Activated naive CD4-positive, alpha-beta T cell (primary cell): ENCODE measurements at places on chromosomes 16 and 17.

GRCh38 chr16:86427433-86427851 lies 82.9 kb upstream of the FOXF1 start:
- DNase-seq, result no peak

- DNase-seq, result no peak
Observed at GRCh38 chr16:65309354-65309753, 187.5 kb upstream of the CDH11 start.

GRCh38 chr17:1487939-1488825 lies 4.3 kb downstream of the MYO1C start:
- no peak for DNase-seq

GRCh38 chr16:61014869-61015268 lies 1021.4 kb downstream of the CDH8 start:
- DNase-seq, result no peak

DNA sequence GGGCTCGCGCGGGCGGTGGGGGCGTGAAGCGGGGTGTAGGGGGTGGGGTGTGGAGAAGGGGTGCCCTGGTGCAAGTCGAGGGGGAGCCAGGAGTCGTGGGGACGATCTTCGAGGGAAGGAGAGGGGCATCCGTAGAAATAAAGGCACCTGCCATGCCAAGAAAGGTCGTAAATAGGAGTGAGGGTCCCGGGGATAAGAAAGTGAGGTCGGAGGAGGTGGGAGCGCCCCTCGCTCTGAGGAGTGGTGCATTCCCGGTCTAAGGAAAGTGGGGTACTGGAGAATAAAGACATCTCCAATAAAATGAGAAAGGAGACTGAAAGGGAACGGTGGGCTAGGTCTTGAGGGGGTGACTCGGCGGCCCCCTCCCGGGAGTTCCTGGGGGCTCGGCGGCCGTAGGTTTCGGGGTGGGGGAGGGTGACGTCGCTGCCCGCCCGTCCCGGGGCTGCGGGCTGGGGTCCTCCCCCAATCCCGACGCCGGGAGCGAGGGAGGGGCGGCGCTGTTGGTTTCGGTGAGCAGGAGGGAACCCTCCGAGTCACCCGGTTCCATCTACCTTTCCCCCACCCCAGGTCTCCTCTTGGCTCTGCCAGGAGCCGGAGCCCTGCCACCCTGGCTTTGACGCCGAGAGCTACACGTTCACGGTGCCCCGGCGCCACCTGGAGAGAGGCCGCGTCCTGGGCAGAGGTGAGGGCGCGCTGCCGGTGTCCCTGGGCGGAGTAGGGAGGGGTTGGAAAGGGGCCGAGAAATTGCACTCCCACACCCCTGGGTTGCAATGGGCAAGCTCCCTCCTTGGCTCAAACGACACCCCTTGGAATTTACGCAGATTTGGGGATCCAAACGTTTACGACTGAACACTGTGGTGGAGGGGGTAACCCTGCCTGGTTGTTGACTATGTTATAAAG lies 888 bp downstream of the CDH1 start:
- DNase-seq, result no peak

- DNase-seq, result no peak
Observed at GRCh38 chr17:81334987-81335772, 40.1 kb upstream of the SLC38A10 start.

DNA sequence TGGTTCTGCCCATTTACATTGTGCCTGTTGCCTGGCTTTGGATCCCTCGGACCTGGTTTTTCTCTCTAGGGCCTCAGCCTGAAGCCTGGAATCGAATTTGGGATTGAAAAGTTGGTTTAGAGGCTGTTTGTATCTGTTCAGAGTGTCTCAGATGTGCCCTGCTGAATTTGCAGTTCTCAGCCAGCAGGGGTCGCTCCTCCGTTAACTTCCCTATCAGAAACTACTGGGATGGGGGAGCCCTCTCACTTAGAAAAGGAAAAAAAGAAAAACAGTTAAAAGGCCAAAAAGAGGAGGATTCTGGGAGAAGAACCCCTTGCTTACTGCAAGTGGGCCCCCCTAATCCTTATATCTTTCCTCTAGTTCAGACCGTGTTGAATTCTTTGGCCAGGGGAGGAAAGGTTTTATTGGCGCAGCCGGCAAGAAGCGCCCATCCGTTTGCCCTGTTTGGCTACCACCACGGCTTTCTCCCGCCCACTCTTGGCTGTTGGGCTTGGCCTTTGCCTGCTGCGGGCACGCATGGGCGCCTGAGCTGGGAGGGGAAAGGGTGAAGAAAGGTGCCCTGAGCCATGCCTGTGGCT lies 8.7 kb downstream of the FZD2 start:
- no peak for DNase-seq

DNA sequence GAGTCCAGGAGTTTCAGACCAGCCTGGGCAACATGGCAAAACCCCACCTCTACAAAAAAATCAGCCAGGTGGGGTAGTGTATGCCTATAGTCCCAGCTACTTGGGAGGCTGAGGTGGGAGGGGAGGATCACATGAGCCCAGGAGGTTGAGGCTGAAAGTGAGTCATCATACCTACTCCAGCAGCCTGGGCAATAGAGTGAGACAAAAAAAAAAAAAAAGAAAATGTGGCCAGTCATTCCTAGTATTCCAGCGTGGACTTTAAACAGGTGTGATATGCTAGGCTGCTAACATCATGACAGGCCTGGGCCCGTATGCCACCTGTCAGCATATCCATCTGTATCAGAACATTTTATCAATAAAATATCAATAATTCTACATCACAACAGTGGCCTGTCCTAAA lies 143.3 kb downstream of the AATF start:
- no peak for DNase-seq

GRCh38 chr16:89722392-89723278 lies 1.3 kb downstream of the ZNF276 start:
- DNase-seq, result peak; percentile 68

DNA sequence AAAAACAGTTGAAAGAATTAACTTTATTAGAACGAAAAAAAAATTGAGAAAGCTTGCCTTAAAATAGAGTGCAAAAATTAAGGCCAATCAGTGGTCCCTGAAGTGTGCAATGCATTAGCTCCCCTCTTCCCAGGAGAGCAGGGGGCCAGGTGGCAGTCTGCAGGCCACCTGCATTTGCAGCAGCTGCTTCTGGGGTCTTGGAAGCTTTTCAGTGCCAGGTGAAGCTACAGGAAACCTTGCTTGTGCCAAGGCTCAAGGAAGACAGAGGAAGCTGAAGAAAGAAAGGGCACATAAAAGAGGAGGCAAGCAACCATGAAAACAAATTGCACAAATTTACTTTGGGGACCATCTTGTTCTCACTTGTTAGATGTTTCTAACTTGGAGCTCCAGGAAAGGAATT lies 50.5 kb upstream of the MTMR4 start:
- DNase-seq, result no peak

DNA sequence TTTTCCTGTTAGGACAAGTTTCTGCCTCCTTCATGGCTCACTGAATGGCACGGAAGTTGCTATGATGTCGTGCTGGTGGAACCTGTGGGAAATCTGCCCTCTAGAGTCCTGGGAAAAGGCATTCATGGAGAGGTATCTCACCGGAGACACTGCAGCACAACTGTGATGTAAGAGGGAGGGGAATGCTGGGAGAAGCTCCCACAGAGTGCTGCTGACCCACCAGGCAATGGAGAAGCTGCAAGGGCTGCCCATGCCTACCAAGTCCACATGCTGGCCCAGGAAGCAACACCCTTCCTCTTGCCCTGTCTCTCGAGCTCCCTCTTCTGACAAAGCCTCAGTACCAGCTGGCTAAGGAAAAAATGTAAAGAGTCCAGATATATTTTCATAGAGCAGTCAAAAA lies 45.2 kb upstream of the SLC5A11 start:
- no peak for DNase-seq

DNA sequence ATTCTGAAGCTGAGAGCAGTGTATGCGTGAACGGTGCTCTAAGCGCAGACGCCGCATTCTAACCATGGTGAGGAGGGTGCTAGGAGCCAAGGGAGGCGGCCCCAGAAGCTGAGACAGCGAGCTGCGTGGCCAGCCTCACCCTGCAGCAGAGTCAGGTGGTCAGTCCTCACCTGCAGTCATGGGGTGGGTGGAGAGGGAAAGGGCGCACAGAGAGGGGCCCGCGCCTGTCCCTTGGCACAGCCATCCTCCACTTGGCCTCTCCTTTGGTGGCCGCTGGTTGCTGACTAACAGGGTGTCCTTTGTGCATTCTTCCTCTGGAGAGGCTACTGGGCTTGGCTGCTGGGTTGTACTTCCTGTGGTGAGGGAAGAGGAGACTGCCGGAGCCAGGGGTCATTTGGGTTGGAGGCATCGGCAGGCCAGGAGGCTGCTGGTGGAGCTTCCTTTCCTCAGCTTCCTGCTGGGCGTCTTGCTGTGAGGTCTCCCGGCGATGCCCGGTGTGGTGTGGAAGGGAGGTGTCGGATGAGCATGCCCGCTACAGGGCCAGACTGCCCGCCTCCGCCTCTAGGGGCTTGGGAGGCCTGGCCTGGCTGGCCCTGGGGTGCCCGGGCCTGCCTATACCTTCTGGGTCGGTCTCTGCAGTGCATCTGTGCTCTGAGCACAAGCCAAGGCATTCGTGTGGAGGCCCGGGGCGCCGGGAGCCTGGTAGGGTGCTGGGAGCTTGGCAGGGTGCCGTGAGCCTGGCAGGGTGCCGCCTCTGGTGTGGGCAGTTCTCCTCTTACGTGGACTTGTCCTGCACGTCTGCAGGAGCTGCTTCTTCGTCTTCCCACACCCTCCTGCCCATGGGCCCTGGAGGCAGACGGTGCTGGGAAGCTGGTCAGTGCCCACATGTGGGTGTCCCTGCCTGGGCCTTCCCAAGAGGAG lies 17.4 kb downstream of the RNF213 start:
- DNase-seq, result no peak
